Fibroblast of skin of back (primary cell): ENCODE measurements at places on chromosomes 3 and 15.

- no peak for DNase-seq
Measured at GRCh38 chr3:47954567-47954966, 61.6 kb downstream of the MAP4 start.

- DNase-seq: no peak
Measured at GRCh38 chr3:150050510-150050909, 79.8 kb upstream of the PFN2 start.

DNA sequence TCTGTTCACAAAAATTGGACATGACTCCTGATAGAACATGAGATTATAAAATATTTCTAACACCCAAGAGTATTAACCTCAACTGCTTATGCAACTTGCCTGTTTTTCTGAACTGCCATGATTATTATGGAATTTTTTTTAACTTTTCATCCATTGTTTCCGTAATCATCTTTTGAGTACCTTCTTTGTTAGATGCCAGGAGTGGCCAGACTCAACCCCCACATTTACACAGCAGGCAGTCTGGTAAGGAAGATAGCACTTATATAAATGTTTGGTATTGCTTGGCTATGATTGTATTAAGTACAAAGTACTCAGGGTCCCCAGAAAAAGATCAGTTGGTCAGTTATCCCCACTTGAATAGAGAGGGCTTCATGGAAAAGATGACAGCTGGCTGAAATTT, 74.3 kb downstream of the CRYBG3 start:
- no peak for DNase-seq

GRCh38 chr3:184354754-184355153, 6.7 kb downstream of the CLCN2 start:
- DNase-seq: no peak

DNA sequence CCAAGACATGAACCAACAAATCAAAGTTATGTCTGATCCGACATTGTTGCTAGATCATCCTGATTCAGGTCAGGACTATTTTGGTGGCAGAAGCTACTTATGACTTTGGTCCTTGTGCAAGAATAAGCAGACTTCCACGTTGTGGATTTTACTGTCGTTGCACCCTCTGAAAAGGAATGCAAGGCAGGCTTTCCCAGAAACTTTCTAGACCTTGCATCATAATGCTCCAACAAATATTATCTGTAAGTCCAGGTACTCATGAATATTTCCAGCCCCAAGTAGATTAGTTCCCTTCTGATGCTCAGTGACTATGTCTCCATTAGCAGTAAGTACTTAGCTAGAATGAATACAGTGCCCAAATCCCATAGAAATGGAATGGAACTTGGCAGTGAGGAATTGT, 203.3 kb upstream of the LRRFIP2 start:
- DNase-seq: no peak

- DNase-seq: no peak
Measured at GRCh38 chr3:146883288-146883687, 278.1 kb upstream of the PLSCR5 start.

GRCh38 chr3:85304360-85304964, 345.7 kb downstream of the CADM2 start:
- DNase-seq: no peak

GRCh38 chr3:129576514-129577352, 29.7 kb downstream of the PLXND1 start:
- DNase-seq: no peak

GRCh38 chr3:40071683-40072238, 237.7 kb upstream of the EIF1B start:
- no peak for DNase-seq

DNA sequence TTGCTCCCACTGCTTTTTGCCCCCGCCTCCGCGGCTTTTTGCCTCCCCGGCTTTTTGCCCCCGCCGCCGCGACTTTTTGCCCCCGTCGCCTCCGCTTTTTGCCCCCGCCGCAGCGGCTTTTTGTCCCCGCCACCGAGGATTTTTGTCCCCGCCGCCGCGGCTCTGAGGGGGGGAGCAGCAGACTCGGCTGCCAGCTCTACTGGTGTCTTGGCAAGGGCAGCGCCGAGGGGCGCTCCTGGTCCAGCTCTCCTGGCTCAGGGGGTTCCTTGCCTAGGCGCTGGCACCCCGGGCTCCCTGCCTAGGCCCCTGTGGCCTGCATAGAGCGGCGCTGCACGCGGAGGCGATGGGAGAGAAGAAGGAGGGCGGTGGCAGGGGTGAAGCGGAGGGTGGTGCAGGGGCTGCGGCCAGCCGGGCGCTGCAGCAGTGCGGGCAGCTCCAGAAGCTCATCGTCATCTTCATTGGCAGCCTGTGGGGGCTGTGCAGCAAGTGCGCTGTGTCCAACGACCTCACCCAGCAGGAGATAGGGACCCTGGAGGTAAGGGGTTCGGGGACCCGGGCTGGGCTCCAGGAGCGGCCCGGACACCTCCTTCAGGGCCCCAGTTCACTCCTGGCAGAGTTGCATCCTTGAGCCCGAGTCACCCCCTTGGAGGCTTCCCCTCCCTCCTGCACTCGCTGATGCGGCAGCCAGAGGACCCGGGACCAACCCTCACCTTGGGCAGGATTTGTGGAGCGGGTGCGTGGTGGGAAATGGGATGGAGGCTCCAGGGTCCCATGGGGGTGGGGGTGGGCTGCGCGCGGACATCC, 642.4 kb downstream of the GOLGA6L6 start:
- DNase-seq: no peak

GRCh38 chr15:53976844-53977392, 1.3 kb upstream of the UNC13C start:
- no peak for DNase-seq

DNA sequence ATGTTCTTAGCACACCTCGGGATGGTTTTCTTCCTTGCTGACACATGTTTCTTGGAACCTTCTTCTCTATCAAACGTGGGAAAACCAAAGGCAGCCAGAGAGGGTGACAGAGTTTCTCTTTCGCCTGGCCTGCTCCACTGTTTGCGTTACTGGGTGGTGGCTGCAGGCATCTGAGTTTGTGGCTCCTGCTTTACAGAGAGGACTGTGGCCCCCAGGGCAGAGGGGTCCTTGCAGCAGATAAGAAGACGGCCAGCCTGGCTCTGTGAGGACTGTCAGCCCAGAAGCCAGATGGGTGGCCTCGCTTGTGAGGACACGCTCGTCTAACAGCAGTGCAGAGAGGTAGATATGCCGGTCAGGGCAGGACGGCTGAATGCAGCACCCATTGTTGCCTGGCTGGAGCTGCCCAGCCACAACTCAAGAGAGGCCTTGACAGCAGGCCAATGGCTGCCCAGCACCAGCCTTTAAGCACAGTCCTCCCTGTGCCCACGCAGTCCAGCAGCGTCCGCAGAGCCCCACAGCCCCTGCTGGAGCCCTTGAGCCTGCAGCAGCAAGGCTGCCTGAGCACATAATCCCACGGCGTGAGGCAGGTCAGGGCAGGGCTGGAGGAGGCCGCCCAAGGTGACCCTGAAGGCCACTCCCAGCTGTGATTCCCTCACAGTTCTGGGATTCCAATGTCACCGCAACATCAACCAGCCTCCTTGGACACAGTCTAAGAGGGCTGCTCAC, 15.0 kb upstream of the SPTBN5 start:
- no peak for DNase-seq

- no peak for DNase-seq
Measured at GRCh38 chr3:142029052-142029642, 120.2 kb downstream of the TFDP2 start.

- no peak for DNase-seq
Measured at GRCh38 chr3:130528120-130528519, 11.1 kb downstream of the COL6A6 start.

- DNase-seq: no peak
Measured at GRCh38 chr3:170425491-170426239, 7.0 kb downstream of the CLDN11 start.

DNA sequence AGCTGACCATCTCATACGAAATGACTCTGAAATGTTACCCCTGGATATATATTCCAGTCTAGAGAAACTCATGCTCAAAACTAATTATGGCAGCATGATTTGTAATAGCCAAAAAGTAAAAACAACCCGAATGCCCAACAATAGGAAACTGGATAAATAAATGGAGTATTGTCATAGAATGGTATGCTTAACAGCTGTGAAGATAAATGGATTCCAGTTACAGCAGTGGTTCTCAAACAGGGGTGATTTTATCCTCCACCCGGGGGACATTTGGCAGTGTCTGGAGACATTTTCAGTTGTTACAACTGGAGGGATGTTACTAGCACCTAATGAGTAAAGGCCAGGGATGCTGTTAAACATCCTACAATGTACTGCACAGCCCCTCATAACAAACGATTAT, 52.3 kb upstream of the PIAS1 start:
- no peak for DNase-seq

- no peak for DNase-seq
Measured at GRCh38 chr3:94704467-94704866, 641.6 kb downstream of the NSUN3 start.

DNA sequence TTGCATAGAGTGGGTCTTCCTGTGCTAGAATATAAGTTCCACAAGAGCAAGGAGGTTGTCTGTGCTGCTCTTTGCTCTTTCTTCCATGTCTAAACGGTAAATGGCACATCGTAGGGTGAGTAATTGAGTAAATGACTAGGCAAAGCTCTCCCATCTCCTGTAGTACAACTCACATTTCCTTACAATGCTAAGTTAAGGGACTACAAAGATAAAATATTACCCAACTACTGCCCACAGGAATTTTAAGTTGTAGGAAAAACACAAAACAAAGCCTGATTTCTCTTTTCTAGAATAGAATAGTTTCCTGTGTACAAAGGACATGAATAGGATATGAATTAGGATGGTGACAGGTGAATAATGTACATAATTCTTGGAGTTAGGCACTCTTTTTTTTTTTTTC, 19.9 kb upstream of the LRIG1 start:
- peak; percentile 40 for DNase-seq

DNA sequence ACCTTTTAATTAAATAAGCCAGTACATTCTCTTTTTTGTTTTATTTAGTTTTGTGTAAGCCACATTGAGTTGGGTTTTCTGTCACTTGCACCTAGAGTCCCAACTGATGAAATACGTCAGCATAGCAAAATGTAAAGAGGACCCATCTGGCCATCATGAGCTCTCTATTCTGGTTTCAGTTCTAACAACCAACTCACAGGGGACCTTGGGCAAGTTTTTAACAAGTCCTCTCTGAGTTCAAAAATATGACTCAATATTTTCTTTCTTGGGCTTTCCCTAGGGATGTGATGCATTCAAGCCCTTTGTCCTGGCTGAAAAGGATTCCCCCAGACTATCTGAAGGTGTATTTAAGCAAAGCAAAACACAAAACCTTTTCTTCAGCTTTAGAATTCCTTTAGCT, 32.9 kb downstream of the PLCH1 start:
- DNase-seq: peak; percentile 53

- no peak for DNase-seq
Measured at GRCh38 chr3:103511891-103512290, 1077.1 kb downstream of the ZPLD1 start.

DNA sequence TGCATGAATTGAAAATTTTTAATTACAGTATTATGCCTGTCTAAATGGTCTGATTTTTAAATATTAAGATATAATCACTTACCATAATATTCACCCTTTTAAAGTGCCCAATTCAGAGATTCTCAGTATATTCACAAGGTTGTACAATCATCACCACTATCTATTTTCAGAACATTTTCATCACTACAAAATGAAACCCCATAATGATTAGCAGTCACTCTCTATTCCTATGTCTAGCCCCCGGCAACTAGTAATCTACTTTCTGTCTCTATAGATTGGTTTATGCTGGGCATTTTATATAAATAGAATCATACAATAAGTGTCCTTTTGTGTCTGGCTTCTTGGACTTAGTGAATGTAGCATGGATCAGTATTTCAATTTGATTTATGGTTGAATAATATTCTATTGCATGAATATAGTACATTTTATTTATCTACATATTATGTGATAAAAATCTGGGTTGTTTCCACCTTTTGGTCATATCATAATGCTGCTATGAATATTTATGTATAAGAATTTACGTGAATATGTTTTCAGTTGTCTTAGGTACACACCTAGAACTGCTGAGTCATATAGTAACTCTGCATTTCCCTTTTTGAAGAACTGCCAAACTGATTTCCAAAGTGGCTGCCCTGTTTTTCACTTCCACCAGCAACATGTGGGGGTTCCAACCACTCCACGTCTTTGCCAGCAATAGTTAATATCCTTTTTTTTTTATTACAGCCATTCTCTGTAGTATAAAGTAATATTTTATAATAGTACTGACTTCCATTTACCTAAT, 485.7 kb upstream of the ZNF385D start:
- no peak for DNase-seq

DNA sequence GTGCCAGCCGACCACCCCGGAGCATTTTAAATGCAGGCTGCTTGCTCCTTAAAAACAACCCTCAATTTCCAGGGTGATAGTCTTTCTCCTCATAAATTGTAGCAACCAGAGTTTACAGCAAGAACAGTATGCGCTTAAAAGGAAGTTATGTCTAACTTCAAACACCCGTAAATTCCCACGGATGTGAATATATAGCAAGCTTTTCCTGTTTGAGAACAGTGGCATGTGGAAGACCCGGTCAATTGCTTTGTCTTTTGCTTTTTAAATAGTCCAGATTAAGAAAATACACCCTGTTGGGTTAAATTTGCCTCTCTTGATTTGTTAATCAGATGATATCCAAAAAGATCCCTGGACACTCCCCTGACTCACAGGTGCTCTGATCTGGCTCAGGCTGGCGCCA, 20.8 kb downstream of the MRPS25 start:
- DNase-seq: no peak

GRCh38 chr3:71657831-71658530, 67.2 kb downstream of the EIF4E3 start:
- no peak for DNase-seq

- DNase-seq: peak; percentile 18
Measured at GRCh38 chr3:168272343-168272985, 176.7 kb upstream of the GOLIM4 start.

DNA sequence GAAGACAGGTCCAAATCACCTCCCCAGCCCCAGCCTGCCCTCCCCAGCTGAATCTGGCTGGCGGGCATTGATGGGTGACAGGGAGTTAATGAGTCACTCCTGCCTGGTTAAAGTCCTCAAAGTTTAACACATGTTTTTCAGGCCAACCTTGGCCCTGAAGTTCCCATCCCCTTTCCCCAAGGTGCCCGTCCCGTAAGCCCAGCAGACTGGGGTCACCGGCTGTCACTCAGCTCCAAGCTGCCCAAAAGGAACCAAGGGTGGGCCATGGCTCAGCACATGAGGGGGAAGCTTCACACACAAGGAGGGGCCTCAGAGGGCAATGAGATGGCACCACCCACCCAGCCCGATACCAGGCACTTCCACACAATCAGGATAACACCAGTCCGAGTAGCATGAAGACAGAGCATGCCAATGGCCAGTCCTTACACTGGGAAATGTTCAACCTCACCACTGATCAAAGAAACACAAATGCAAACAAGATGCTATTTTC, 10.2 kb upstream of the KLF15 start:
- DNase-seq: no peak
